Fibroblast of skin of right quadriceps (primary cell): ENCODE measurements at places on chromosomes 3 and 15.

GRCh38 chr3:143849854-143850549 lies 1.7 kb upstream of the SLC9A9 start:
- peak; percentile 85 for DNase-seq

GRCh38 chr15:37050345-37050744 lies 50.0 kb downstream of the MEIS2 start:
- no peak for DNase-seq

GRCh38 chr15:28912422-28912821 lies 26.6 kb downstream of the APBA2 start:
- no peak for DNase-seq

DNA sequence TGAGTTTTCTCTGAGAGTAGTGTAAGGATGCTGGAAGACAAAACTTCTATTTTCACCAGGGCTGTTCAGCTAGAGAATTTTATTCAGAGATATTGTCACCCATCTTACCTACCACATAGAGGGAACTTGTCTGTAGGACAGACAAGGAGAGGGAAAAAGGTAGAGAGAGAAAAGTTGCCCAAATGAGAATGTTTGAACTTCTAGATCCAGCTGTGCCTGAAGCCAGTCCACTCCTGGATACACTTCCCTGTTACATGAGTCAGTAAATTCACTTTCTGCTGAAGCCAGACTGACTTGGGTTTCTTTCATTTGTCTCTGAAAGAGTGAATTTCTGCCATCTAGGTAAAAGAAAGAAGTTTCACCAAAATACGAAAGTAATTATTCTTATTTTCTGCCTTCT lies 27.2 kb upstream of the KCNMB3 start:
- no peak for DNase-seq

DNA sequence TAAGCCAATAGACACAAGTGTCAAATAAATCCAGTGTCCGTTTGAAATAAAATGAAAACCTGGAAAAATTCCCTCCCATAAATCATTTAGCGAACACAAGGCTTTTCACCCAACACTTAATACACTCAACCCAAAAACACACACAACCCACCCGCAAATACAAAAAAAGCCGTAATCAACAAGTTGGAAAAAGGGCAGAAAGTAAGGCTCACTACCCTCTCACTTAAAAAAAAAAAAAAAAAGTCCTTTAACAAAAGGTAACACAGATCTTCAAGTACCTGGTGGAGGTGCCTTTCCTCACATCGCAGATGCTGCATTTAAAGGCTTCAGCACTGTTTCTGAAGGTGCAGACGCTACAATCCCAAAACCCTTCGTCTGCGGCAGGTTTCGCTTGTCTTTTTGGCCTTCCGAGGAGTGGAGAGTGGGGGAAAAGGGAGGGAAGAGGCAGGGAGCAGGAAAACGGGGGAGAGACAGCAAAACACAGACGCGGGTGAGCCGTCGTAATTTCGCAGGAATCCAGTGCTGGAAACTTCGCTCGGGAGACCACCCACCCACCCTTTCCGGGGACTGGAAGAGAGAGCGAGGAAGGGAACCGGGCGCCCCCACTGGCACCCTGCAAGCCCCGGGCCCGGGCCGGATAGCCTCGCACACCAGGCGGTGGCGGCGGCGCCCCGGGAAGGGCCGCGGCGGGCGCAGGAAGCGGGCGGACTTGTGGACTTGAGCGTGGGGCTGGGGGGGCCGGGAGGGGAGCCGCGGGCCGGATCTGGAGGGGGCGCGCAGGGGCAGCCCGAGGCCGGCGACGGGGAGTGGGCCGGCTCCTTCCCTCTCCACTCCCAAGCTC lies 401.8 kb downstream of the SHQ1 start:
- DNase-seq = peak; percentile 30

DNA sequence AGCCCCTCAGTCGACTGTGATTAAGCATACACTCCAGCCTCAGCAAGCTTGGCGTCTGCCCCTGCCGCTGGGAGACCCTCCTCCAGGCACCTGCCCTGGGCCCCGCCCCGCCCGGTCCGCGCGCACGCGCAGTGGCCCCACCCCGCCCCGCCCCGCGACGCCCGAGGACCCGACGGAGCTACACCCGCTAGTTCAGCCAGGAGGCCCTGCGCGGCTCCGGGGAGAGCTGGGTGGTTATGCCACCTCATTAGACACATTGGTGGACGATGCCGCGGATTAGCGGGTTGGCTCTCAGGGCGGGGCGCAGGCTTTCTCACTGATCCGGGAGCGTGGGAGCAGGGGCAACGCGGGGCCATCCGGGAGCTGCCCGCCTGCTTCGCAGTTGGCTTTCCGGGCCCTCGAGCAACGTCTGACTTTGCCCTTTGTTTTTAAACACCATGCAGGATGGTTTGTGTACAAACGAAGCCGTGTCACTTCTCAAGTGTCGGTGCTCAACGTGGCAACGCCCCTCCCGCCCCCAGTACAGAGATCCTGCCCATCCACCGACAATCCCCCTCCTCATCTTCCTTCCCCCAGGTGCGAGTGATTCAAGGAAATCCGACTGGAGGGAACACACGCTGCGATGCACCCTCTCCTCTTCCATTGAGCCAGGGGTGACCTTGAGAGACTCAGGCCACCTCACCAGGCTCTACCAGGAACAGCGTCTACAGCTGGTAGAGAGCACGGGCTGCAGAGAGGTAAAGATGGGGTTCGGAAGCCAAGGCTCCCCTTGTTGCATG lies 109.3 kb downstream of the SHQ1 start:
- DNase-seq = peak; percentile 14

GRCh38 chr15:85007137-85007536 lies 25.5 kb downstream of the PDE8A start:
- DNase-seq = no peak

GRCh38 chr15:70258369-70259027 lies 160.8 kb upstream of the TLE3 start:
- no peak for DNase-seq

- peak; percentile 85 for DNase-seq
Observed at GRCh38 chr15:64536244-64536836, 76.0 kb downstream of the ZNF609 start.

GRCh38 chr3:95567346-95567745 lies 1247.0 kb upstream of the EPHA6 start:
- no peak for DNase-seq

GRCh38 chr3:86982883-86983282 lies 8.1 kb downstream of the VGLL3 start:
- peak; percentile 94 for DNase-seq

DNA sequence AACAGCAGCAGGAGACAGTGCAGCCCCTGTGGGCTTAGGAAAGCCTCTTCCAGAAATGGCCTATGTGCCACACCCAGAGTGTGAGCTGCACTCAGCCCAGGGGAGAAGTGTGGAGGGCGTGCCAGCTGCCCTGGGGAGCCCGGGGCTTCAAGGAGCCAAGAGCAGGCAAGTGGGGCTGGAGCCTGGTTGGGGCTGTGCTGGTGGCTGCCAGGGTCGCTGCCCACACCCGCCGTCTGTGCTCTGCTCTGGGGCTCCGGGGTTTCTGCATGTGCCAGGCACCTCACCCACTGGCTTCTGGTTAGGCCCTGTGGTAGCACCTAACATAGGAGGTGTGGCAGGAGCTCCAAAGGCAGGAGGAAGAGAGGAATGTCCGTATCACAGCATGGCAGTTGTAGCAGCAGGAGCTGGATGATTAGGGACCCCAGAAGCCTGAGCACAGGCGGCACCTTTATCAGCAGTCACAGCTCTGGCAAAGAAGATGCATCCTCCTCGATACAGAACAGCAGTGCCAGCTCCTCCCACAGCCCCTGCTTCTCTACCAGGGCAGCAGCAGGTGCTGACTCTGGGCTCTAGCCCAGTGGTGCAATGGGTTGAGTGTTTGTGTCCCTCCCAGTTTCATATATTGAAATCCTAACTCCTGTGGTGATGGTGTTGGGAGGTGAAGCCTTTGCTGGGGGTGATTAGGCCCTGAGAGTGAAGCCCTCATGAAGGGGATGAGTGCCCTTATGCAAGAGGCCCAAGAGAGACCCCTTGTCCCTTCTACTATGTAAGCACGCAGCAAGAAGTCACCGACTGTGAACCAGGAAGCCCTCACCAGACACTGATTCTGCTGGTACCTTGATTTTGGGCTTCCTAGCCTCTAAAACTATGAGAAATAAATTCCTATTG lies 70.0 kb upstream of the KLF13 start:
- no peak for DNase-seq

DNA sequence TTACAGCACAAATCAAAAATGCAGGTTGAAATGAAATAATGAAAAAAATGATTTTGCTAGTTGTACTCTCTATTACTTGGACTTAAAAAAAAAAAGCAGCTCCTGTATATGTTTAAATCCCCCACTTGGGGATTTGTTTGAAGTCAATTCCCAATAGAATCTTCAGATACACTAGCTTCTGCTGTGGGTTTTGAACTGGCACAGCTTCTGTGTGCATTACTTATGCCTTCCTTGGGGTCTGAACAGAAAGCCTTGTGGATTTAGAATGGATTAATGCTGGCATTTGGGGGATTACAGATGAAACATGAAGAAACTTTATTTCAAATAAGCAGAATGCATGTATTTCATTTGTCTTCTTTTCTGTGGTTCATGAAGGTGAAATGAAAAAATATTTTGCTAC lies 513.2 kb upstream of the TBL1XR1 start:
- DNase-seq = no peak

- no peak for DNase-seq
Observed at GRCh38 chr3:120281261-120281660, 3.8 kb downstream of the GPR156 start.

- DNase-seq = no peak
Observed at GRCh38 chr3:19263606-19264005, 115.3 kb downstream of the KCNH8 start.

GRCh38 chr3:10248984-10249748 lies 907 bp downstream of the TATDN2 start:
- DNase-seq = no peak

GRCh38 chr3:193847402-193847801 lies 254.4 kb downstream of the OPA1 start:
- no peak for DNase-seq

DNA sequence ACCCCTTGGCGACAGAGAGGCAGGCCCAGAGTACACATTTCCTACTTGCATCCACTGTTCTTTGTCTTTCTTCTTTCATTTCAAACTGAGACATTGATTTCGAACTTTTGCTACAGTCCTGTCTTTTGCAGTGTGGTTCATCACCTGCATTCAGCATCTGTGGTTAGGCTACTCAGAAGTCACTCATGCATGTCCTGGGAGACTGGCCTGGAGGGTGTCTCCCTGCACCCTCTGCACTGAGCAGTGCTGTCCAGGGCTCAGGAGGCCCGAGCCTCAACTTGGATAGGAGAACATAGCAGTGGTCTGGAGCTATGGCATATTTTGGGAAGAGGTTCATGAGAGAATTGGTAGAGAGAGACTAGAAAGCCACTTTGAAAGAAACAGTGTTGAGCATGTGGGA lies 240.2 kb upstream of the TPRG1 start:
- DNase-seq = no peak

- no peak for DNase-seq
Observed at GRCh38 chr3:109234300-109234699, 82.0 kb downstream of the DPPA2 start.

DNA sequence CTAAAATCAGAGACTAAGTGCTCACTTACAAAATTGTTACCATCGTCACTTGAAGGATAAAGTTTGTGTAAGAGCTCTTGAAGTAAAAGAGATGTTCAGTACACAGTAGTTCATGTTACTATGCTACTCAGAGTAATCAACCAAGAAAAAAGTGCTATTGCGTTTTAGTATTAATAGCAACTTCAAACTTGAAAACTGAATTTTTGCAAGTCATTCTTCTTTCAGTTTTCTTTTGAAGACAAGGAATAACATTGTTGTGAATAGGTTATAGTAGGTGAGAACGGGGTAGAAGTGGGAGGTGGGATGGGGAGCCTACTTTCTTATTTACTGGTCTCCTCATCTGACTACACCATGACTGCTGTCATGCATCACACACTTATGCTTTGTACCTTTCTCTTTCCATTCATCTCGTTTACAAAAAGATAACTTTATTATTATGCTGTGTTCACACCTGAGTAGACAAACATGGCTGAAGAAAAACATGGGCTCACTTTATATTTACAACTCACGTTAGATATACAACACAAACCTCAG lies 39.3 kb upstream of the P3H2 start:
- no peak for DNase-seq

DNA sequence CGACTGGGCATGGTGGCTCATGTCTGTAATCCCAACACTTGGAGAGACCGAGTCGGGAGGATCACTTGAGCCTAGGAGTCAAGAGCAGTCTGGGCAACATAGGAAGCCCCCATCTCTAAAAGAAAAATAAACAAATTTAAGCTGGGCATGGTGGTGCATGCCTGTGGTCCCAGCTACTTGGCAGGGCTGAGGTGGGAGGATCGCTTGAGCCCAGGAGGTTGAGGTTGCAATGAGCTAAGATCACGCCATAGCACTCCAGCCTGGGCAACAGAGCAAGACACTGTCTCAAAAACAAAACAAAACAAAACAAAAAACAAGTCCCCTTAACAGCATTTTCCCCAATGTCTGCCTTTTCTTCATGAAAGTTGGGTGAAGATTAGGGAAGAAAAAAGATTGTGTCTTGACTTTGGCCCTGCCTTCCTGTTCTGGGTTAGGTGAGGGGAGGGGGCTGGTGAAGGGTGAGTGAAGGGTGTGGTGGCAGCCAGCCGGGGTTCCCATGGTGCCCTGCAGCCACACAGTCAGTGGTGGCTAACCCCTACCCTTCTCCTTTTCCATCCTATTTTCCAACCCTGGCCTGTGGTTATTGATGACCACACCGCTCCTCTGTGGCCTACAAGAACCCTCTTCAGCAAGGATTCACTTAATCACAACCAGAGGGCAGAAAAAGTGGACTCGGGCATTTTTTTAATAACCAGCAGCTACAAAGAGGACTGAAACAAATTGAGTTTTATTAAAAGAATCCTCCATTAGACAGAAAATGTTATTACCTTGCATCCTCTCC lies 28.4 kb upstream of the SMAD3 start:
- DNase-seq = no peak

DNA sequence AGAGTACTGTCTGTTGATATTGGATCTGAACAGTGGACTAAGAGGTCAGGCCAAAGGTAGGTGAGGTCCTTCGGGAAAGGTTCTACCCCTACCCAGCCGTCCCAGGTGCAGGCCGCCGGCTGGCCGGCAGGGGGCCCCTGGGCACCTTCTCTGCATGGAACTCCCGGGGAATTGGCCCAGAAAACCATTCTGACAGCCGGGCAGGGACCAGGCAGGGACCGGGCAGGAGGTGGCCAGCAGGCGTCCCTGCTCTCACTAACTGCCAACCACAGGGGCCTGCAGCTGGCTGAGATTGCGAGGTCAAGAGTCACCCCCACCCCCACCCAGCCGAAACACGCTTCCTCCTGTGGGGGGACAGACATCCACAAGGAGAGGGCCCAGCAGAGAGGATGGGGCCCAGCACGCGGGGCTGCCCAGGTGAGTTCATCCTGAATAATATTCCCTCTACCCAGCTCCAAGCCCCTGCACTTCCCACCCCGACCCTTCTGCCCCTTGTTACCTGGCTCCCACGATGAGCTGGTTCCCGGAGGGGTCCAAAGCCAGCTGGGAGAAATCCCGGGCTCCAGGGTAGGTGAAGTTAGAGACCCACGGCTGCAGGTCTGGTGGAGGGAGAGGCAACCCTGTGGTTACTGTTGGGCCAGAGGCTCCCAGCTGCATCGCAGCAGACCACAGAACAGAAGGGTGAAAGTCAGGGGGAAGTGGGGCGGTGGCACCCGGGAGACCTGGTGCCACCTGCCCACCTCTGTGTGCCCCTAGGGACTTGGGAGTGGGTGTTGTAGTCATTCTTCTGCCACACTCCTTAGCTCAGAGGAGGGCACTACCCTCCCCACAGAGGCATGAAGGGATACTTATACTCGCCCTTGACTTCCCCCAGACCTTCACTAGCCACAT lies 84.4 kb downstream of the SEMA5B start:
- peak; percentile 40 for DNase-seq

- no peak for DNase-seq
Observed at GRCh38 chr3:122893282-122893681, 98.4 kb downstream of the SLC49A4 start.

GRCh38 chr15:89129123-89129815 lies 41.0 kb downstream of the ABHD2 start:
- DNase-seq = peak; percentile 36
